Stimulated activated CD4-positive, alpha-beta T cell treated with anti-CD3 and anti-CD28 coated beads, TNF-alpha, amount 100 ng/mL, for 24 hours (primary cell): ENCODE measurements at places on chromosomes 3 and 15.
A peak's percentile ranks its signal among the peaks of the same experiment; 100 is the strongest.

DNA sequence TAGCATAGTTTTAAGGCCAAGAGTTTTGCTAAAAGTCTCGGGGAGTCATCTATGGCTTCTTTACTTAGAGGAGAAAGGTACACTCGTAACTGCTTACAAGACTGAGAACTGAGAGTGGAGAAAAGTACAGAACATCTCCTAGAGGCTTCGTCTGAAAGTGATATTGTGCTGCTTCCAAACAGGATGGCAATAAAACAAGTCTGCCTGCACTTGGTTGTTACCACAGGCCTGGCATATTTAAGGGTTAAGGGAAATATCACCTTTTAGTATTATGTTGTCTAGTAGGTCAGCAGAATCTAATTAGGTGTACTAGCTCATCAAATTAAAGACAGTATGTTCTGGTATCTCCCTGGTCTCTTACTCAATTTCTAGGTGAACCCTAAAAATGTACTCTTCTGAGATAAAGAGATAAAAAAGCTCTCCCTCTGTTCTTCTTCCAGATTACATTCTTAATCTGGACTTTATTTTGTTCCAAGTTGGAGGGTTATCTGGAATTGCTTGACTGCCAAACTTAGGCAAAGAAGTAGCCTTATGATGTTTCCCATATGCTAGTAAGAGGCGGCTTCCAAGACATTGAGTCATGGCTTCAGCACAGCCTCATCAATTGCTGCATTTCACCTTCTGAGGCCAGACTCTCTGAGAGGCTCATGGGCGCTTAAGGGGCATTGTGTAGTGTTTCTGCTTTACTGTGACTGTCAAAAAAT, 181.3 kb downstream of the LSAMP start:
- no peak for DNase-seq

DNA sequence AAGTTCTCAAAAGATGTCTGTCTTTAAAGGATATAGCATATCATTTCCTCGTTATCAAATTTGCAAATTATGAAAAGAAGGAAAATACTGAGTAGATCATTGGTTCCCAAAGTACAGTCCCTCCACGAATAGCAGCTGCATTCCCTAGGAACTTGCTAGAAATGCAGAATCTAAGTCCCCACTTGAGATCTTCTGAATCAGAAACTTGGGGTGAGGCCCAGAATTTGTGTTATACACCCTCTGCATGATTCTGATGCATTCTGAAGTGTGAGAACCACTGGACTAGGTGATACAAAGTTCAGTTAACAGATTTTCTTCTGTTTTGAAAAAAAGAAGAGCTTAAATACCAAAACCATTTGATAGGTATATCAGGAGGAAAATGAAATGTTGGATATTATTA, 77.1 kb downstream of the SLC25A26 start:
- DNase-seq, result no peak

DNA sequence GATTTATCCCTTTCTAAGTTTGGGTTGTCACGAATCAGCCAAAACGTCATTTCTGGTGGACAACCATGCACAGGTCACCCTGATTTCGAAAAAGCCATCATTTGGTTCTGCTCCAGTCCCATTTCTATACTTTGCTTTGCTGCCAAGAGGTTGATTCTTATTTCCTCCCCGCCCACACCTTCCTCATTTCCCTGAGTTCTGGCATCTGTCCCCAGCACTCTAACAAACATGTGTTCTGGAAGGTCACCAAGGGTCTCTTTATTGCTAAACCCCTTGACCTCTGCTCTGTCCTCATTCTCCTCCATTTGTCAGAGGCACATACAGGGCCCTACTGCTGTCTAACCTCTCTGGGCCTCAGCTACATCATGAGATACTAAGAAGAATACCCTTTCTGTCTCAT, 36.4 kb upstream of the PTPRG start:
- DNase-seq, result no peak

GRCh38 chr3:43296565-43296964, 10.2 kb downstream of the SNRK start:
- DNase-seq, result no peak

- no peak for DNase-seq
Measured at GRCh38 chr3:23430781-23431398, 227.8 kb downstream of the UBE2E2 start.

GRCh38 chr3:43879166-43879565, 188.4 kb downstream of the ABHD5 start:
- DNase-seq, result no peak

- no peak for DNase-seq
Measured at GRCh38 chr3:196208942-196209695, 2.1 kb downstream of the ZDHHC19 start.

- no peak for DNase-seq
Measured at GRCh38 chr15:98241032-98241554, 280.6 kb downstream of the ARRDC4 start.

GRCh38 chr3:8443829-8444791, 57.5 kb upstream of the LMCD1 start:
- no peak for DNase-seq

GRCh38 chr15:82128401-82129148, 82.8 kb upstream of the MEX3B start:
- DNase-seq, result no peak

DNA sequence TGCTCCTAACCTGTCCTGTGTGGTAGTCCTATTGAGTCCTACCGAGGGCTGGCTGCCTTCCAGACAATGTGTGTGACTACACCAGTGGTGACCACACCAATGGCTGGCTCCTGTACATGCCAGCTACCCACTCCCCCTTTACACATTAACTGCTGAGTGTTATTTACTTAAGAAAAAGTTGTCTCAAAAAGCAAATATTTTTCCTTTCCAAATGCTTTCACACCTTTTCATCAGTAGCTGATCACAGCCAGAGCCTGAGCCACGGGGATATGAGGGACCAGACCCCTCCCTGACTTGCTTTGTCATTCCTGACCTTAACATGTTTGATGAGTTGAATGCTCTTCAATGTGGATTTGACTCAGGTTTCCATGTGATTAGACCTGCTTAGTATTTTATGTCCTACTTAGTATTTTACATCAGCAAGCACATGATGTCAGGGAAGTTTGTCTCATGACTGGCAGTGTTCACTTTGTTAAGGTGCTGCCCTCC, 29.6 kb upstream of the GREM1 start:
- DNase-seq, result no peak

GRCh38 chr15:64858021-64858575, 16.4 kb downstream of the PLEKHO2 start:
- no peak for DNase-seq

- peak; percentile 5 for DNase-seq
Measured at GRCh38 chr3:123576122-123576521, 8.7 kb downstream of the HACD2 start.

- no peak for DNase-seq
Measured at GRCh38 chr3:40237889-40238571, 71.5 kb upstream of the EIF1B start.

DNA sequence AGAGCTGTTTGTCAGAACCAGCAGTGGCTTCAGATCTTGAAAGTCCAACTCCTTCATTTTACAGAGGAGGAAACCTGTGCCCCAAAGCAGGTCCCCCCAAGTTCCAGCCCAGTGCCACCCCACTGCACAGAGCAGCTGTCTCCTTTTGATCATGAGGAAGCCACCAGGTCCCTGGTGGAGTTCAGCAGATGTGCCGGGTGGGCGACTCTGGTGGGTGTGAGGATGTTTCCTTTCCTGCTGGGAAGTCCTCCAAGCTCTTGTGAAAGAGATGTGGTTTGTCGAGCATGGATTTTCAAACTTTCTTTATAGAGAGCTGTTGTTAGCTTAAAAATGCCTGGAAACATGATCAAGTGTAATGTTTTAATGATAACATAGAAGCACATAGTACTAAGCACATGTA, 52.0 kb downstream of the SMAD3 start:
- DNase-seq, result no peak

DNA sequence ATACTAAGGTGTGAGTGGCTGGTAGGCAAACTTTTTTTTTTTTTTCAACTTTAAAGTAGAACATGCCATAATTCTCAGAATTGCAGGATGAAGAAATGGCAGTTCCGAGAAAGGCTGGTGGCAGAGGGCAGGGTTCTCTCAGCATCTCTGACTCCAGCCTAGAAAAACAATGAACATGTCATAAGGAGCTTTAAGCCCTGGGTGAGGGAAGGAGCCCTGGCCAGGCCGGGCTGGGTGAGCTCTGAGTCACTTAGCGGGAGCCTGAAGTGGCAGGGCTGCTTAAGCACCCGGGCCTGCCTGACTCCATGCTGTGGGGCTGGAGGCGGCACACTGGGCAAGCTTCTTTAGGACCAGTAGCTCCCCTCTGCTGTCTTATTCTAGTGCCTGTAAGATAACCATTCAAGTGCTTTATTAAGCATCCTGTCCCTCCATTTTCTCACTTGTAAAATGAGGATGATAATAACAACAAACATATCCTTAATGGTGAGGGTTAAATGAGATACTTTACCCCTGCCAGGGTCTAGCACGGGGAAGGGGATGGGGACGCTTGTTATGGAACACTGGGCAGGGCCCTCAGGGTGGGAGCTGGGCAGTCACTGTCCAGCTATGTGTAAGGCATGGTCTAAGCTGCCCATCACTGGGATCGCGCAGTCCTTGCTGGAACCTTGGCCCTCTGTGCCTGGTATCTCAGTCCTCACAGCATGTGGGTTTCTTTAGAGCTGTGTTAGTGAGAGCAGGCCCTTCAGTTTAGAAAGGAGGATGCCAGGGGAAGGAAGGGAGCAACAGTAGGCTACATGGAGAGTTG, 18.4 kb downstream of the SMAD6 start:
- no peak for DNase-seq

DNA sequence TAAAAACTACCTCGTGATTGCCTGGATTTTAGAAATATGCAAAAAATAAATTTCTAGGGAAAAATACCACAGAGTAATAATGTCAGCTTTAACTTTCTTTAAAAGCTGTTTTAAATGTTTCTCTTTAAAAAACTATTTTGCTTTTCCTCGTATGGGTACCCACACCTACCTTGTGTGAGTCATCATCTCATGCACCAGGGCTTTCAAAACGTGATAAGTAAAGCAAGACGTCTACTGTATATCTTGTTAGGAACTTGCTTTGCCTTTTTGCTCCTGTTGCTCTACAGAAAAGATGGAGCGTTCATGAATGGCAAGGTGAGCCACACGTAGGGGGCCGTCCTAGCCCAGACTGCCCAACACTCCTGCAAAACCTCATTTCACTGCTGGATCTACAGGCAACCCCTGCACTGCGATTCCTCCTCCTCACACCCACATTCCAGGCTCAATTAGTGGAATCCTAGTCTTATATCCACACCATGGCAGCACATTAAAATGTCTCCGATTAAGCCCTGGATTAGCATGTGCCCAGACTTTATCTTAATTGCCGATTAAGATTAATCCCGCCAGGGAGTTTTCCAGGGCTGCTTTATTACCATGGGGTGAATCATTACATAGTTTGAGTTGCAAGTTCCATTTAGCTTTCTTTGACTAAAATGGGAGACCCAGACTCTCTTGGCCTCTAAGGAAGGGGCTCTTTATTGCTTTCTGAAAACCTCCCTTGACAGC, 293.6 kb upstream of the ICE2 start:
- DNase-seq, result no peak

DNA sequence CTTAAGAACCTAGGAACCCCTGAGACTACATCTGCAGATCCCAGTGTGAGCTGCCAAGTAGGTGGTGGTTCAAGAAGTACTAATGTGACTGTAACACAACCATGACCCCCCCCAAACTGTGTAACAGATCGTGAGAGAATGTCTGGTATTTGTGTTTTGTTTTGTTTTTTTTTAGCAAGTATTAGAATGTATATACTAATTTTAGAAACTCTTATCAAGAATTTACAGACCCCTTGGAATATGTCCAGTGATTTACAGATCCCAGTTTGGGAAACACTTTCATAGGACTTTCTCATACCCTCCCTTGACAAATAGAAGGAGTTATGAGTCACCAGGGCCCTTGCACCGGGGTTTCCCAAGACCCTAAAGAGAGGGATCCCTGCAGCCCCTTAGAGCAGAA, 79.8 kb downstream of the SEMA5B start:
- no peak for DNase-seq

- no peak for DNase-seq
Measured at GRCh38 chr15:31740203-31740602, 290.1 kb upstream of the CHRNA7 start.

- DNase-seq, result no peak
Measured at GRCh38 chr3:46463868-46464241, 850 bp downstream of the LTF start.

GRCh38 chr3:152225201-152225600, 43.5 kb upstream of the MBNL1 start:
- no peak for DNase-seq

GRCh38 chr3:170528726-170529125, 57.1 kb downstream of the SLC7A14 start:
- DNase-seq, result no peak

GRCh38 chr15:94579286-94579685, 347.9 kb downstream of the MCTP2 start:
- no peak for DNase-seq

DNA sequence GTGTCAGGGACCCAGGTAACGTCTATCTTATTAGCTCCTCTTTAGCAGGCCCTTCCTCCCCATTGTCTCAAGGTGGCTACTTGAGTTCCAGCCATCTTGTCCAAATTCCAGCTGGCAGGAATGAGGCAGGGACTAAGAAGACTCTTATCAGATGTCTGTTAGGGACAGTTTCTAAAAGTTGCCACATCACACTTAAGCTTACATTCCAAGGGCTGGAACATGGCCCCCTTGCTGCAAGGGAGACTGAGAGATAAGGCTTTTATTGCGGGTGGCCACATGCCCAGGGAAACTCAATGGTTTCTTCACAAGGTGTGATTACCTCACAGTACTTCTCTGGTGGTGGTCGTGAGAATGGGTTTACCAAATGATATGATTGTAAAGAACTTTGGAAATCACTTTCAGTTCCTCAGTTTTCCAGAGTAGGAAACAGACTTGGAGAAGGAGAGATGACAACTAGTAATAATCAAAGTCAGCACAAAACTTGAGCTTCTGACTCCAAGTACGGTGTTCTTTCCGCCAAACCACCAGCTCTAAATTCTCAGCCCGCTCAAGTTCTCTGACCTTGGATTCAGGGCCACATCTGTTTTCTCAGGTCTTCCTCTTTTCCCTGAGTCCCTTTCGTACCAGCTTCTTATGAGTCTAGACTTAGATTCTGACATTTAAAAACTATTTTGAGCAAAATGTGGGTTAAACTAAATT, 14.2 kb downstream of the PDIA5 start:
- DNase-seq, result no peak

- DNase-seq, result no peak
Measured at GRCh38 chr3:71300951-71301393, 282.6 kb downstream of the FOXP1 start.

GRCh38 chr3:128067489-128067888, 15.3 kb downstream of the SEC61A1 start:
- DNase-seq, result no peak

DNA sequence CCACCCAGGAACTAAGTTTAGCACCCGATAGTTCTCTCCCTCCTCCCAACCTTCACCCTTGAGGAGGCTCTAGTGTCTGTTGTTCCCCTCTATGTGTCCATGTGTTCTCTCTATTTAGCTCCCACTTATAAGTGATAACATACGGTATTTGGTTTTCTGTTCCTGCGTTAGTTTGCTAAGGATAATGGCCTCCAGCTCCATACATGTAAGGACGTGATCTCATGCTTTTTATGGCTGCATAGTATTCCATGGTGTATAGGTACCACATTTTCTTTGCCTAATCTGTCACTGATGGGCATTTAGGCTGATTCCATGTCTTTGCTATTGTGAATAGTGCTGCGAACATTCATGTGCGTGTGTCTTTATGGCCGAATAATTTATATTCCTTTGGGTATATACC, 66.9 kb upstream of the TRA2B start:
- DNase-seq, result no peak
